NCI-H524 treated with DMSO at 0.1 percent for 48 hours (cell line): ENCODE measurements at places on chromosomes 4 and X.

DNA sequence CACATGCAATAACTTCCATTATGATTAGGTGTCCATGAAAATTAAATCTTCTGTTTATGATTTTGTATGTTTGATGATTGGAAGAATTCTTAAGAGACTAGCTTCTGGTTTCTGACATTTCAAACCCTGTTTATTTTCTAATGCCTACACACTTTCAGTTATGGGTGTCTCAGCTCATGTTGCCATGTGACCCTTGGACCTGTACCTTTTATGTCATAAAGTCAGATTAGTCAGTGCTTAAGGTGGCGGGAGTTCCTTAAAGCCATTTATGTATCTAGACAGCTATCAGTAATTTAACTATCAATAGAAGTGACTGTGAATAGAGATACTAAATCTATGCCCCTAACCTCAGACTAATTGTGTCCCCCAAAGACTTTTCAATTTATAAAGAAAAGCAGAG, 155.6 kb downstream of the GBA3 start:
- DNase-seq = no peak

GRCh38 chr4:153906231-153906630, 117.3 kb upstream of the SFRP2 start:
- no peak for DNase-seq

- no peak for DNase-seq
Observed at GRCh38 chr4:51906167-51906958, 63.4 kb downstream of the DCUN1D4 start.

- DNase-seq = no peak
Observed at GRCh38 chr4:2914256-2915126, 48.7 kb downstream of the NOP14 start.

- DNase-seq = no peak
Observed at GRCh38 chrX:46953597-46953996, 41.4 kb downstream of the JADE3 start.

GRCh38 chrX:13334491-13334890, 14.6 kb upstream of the ATXN3L start:
- no peak for DNase-seq
